Kidney epithelial cell (primary cell): ENCODE measurements at places on chromosomes 16 and 17. TPM values are rescaled to one million over a fixed set of nuclear protein-coding genes. Genes with fewer than 3 reads are reported as not detected.

The CHST5 gene
- total RNA-seq: 0.07 TPM in 1 of 2 replicates, not detected in the other

The TMC7 gene
- total RNA-seq: 0.75 and 1.6 TPM in 2 replicates

The PRSS33 gene
- not detected in 2 replicates for total RNA-seq

The CD300LB gene
- 0.07 TPM in 1 of 2 replicates, not detected in the other for total RNA-seq

The TNFRSF13B gene
- total RNA-seq: not detected in 2 replicates

The TP53TG3D gene
- not detected in 2 replicates for total RNA-seq

The SNX11 gene
- 18.1 and 24.7 TPM in 2 replicates for total RNA-seq

The SMIM36 gene
- total RNA-seq: not detected in 2 replicates

The ALKBH5 gene
- total RNA-seq: 103 and 105 TPM in 2 replicates

The BCL6B gene
- 0.08 TPM in 1 of 2 replicates, not detected in the other for total RNA-seq

The CCDC144A gene
- total RNA-seq: under 0.01 and 0.29 TPM in 2 replicates

The ENPP7 gene
- not detected in 2 replicates for total RNA-seq

The AP1G1 gene
- total RNA-seq: 56.0 and 57.6 TPM in 2 replicates

The SLC5A10 gene
- total RNA-seq: not detected in 2 replicates

The SLC52A1 gene
- total RNA-seq: 0.17 and 0.62 TPM in 2 replicates

The ASPA gene
- total RNA-seq: not detected in 2 replicates

The ADAM11 gene
- total RNA-seq: 0.21 and 1.6 TPM in 2 replicates

The APPBP2 gene
- total RNA-seq: 19.9 and 23.4 TPM in 2 replicates

The CDRT15 gene
- not detected in 2 replicates for total RNA-seq

The ABCA5 gene
- 4.2 and 5.5 TPM in 2 replicates for total RNA-seq

The WFIKKN1 gene
- total RNA-seq: 0.08 TPM in 1 of 2 replicates, not detected in the other

The CD79B gene
- total RNA-seq: 0.14 TPM in 1 of 2 replicates, not detected in the other

The LRRC75A gene
- total RNA-seq: 2.1 and 4.5 TPM in 2 replicates

The GSG1L gene
- not detected in 2 replicates for total RNA-seq

The PRAC1 gene
- total RNA-seq: not detected in 2 replicates

The SEPTIN12 gene
- not detected in 2 replicates for total RNA-seq

The SLC38A8 gene
- not detected in 2 replicates for total RNA-seq

The KRTAP17-1 gene
- total RNA-seq: not detected in 2 replicates

The UNKL gene
- 9.8 and 19.3 TPM in 2 replicates for total RNA-seq

The MYH1 gene
- not detected in 2 replicates for total RNA-seq

The TP53TG3F gene
- total RNA-seq: not detected in 2 replicates

The CEP112 gene
- total RNA-seq: 5.1 and 6.5 TPM in 2 replicates

The CCL14 gene
- not detected in 2 replicates for total RNA-seq

The AKAP10 gene
- 14.9 and 18.1 TPM in 2 replicates for total RNA-seq

The GALR2 gene
- total RNA-seq: 0.33 and 0.34 TPM in 2 replicates

The PPP1R27 gene
- 0.38 TPM in 1 of 2 replicates, not detected in the other for total RNA-seq

The SNX20 gene
- total RNA-seq: not detected in 2 replicates

The B4GALNT2 gene
- 0.34 and 0.50 TPM in 2 replicates for total RNA-seq

The TBC1D26 gene
- not detected in 2 replicates for total RNA-seq

The FAM171A2 gene
- total RNA-seq: 12.6 and 16.3 TPM in 2 replicates

The NT5C3B gene
- total RNA-seq: 60.2 and 61.5 TPM in 2 replicates

The NFE2L1 gene
- 228 TPM in 2 replicates for total RNA-seq

The C17orf100 gene
- total RNA-seq: 0.34 and 0.46 TPM in 2 replicates

The FOXL1 gene
- total RNA-seq: 9.0 and 9.2 TPM in 2 replicates

The GPR179 gene
- total RNA-seq: 0.04 and 0.07 TPM in 2 replicates

The PHF12 gene
- total RNA-seq: 19.6 and 30.8 TPM in 2 replicates

The KRTAP4-4 gene
- not detected in 2 replicates for total RNA-seq

The GAS2L2 gene
- total RNA-seq: not detected in 2 replicates
